ENCODE measurements at places on chromosomes 4 and X.
A peak's percentile ranks its signal among the peaks of the same experiment; 100 is the strongest.

DNA sequence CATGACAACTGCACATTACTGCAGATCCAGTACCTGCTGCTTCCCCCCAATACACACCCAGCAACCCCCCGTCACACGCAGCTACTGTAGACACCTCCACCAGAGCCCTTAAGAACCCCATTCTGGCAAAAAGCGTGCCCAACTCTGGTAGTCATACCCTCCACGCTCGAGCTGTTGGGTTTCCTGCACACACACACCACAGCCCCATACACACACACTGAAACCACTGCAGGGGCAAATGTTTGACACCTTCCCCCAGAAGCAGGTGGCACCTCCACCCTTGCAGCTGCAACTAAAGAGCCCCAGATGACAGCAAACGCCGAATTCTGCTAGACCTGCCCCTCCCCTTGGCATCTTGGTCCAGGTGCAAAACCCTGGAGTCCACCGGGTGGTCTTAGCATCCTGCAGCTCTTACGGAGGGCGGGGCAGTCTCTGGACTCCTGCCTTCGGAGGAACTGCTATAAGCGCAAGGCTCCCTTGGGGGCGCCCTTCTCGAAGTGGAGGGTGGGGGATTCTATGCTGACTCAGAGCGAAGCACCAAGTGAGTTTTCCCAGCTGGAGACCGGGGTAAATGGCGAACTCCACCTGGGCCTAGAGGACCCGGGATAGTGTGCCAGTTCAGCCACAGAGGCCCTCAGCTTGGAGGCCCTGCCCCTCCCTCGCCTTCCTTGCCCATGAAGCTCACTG, 1.5 kb downstream of the FRMPD3 start:
- DNase-seq, result peak; percentile 22

DNA sequence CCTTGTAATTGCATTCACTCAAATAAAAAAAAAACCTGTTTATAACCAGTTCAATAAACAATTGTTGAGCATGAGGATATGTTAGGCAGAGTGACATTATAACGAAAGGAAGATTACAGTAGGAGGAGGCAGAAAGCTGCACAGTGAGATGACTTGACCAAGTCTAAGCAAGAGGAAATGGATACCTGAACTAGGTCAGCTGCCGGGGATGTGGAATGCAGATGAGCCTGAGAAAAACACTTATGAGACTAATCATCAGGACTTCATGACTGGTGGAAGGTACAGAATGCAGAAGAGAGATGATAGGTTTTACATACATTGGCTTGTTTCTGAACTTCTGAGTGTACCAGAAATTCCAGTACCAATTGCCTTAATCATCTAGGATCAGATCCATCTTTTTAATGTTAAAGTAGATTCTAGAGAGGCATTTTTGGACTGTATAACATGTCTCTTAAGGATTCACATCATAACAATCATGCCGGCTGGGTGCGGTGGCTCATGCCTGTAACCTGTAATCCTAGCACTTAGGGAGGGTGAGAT, 208.1 kb upstream of the PPP3CA start:
- DNase-seq, result no peak

- DNase-seq, result no peak
These were observed 48.9 kb upstream of the TMSB15B start for GRCh38 chrX:103913356-103914020.

DNA sequence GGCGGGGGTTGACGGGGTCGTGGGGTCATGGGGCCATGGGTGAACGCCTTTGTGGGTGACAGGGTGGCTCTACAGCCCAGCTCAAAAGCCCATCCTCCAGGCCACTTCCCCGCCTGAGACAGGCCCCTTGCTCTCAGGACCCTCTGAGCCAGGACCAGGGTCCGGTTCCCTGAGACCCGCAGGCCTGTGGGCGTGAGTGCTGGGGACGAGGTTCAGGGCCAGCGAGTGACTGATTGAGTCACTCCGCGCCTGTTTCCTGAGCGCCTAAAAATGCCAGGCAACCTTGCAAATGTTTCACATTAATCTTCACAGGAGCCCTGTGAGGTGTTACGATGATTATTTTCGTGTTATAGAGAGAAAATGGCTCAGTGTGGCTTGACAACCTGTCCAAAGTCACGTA, 97.8 kb downstream of the ZNF674 start:
- no peak for DNase-seq

GRCh38 chrX:39008549-39008948, 207.3 kb downstream of the MID1IP1 start:
- peak; percentile 59 for DNase-seq

- no peak for DNase-seq
These were observed 1.0 kb downstream of the WFS1 start for GRCh38 chr4:6270636-6271121.

DNA sequence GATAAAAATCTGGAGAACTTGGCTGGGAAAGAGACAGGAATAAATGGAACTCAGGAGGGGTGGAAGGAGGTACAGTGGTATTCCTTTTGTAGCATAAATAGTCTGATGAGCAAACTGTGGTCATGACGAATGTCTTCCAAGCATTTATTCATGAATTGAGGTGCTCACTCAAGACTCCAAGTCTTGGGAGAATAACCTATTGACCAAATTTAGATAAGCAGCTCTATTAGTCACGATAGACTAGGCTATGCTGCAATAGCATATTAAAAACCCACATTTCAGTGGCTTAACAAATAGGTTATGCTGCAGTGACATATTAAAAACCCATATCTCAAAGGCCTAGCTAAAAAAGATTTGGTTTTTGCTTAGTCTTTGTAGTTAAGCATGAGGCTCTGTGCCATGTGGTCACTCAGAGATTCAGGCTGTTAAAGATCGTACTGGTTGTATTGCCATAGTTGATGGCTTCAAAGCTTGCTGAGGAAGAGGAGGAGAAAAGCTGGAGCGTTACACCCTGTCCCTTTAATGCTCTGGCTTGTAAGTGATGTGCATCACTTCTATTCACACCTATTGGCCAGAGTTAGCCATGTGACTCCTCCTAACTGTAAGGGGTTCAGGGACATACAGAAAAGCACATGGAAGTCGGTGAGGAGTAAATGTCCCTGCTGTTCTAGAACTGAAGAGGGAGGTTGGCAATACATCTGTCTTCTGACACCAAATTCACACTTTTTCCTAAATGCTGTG, 24.5 kb upstream of the CCDC149 start:
- no peak for DNase-seq

- peak; percentile 70 for DNase-seq
These were observed 55.7 kb downstream of the PHOX2B start for GRCh38 chr4:41692717-41693345.

- no peak for DNase-seq
These were observed 216.6 kb downstream of the SHROOM3 start for GRCh38 chr4:76651616-76652015.

GRCh38 chr4:47061435-47061834, 30.1 kb downstream of the GABRB1 start:
- no peak for DNase-seq

GRCh38 chrX:15418707-15419181, 34.5 kb upstream of the VEGFD start:
- DNase-seq, result no peak
